Mesenteric fat pad (tissue), 1 donor: ENCODE measurements at places on chromosomes 11 and 22. TPM values are rescaled to one million over a fixed set of nuclear protein-coding genes. Genes with fewer than 3 reads are reported as not detected.

GRCh38 chr22:30829901-30830550, 135.4 kb downstream of the OSBP2 start:
- DNase-seq: peak; percentile 78

GRCh38 chr11:68933605-68934320, 30.1 kb downstream of the IGHMBP2 start:
- DNase-seq: no peak

Gene INPP5J
- 0.19 TPM for total RNA-seq

- no peak for DNase-seq
These were observed 1.4 kb upstream of the PRSS23 start for GRCh38 chr11:86798988-86799387.

Gene MMP12
- total RNA-seq: 0.29 TPM

- no peak for DNase-seq
These were observed 188.9 kb upstream of the SESN3 start for GRCh38 chr11:95419915-95420314.

DNA sequence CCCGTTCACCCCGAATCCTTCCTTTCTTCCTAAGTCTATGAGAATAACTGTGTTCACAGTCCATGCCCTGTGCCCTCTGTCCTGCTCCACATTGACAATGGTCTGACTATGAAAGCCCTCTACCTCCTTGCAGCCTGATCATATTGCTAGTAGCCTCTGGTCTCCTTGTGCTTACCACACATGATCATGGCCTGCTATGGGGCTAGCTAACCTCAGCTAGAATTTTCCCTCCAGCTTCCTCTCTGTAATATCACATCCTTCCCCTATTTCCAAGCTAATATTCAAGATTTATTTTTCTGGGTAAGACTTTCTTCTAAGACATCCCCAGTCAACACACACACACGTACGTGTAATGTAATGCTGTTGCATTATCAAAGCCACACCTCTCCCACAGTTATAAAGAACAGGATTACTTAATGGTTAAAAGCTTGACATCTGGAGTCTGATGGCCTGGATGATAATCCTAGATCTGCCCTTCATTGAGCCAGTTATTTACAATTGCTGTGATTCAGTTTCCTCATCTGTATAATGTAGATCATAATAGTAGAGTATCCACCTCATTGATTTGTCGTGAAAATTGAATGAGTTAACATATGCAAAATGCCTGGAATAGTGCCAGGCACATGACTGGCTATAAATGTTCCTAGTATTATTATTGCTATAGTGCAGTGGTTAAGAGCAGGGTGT, 214.4 kb upstream of the BLID start:
- no peak for DNase-seq
